Stimulated activated CD4-positive, alpha-beta T cell treated with anti-CD3 and anti-CD28 coated beads, Interleukin-1b, Interleukin-23, amount 100 ng/mL, for 4 hours (primary cell): ENCODE measurements at places on chromosomes 4 and X.

DNA sequence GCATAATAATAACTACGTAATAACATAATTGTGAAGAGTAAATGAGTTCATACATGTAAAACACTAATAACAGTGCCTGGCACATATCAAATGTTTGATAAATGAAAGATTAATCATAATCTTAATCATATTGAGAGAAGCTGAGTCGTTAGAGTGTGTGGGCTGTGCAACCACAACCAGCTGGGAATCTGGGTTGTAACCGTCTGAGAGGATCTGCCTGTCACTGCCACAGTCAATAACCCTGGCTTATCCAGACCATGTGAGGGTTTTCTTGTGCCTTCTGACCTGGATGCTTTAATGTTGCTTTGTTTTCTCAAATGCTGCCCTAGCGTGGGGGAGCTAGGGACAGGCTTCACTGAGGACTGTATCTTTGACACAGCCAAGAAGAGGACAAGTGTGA is 73.9 kb downstream of the TRPC5 start:
- no peak for DNase-seq

GRCh38 chr4:186291256-186291890 is 25.4 kb downstream of the F11 start:
- DNase-seq: no peak

DNA sequence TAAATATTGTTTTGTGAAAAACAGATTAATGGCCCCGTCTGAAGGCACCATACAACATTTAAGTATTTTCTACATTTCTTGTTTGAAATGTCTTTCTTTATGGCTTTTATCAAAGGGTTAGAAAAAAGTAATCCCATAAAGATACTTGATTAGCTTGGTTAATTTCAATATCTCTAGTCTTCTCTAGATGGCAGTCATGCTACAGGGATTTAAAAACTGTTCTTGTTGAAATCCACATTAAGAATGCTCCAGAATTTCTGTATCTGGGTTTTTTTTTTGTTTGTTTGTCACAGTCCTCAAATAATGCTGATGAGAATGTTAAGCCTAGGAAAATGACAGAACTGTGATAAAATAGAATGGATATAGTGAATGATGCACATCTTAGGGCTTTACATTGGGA is 109.0 kb upstream of the AADAT start:
- no peak for DNase-seq

- DNase-seq: no peak
Measured at GRCh38 chr4:78557841-78558240, 6.3 kb downstream of the ANXA3 start.

DNA sequence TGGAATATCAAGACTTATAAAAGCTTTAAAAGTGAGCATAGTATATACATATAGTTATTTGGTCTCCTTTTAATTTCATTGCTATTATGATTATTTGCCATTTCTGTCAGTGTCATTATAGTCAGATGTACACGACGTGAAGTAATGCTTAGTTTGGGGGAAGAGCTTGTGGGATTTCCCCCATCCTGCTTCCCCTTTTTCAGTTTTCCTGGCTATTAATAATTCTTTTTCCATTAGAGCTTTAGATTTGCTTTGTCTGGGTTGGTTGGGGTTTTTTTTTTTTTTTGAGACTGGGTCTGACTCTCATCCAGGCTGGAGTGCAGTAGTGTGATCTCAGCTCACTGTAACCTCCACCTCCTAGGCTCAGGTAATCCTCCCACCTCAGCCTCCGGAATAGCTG is 5.4 kb downstream of the ABCE1 start:
- DNase-seq: no peak
